ENCODE measurements at places on chromosomes 12 and 14.

- DNase-seq = no peak
Measured at GRCh38 chr12:109738209-109738608, 24.6 kb downstream of the FAM222A start.

- DNase-seq = no peak
Measured at GRCh38 chr14:74531006-74531405, 37.4 kb downstream of the ISCA2 start.

DNA sequence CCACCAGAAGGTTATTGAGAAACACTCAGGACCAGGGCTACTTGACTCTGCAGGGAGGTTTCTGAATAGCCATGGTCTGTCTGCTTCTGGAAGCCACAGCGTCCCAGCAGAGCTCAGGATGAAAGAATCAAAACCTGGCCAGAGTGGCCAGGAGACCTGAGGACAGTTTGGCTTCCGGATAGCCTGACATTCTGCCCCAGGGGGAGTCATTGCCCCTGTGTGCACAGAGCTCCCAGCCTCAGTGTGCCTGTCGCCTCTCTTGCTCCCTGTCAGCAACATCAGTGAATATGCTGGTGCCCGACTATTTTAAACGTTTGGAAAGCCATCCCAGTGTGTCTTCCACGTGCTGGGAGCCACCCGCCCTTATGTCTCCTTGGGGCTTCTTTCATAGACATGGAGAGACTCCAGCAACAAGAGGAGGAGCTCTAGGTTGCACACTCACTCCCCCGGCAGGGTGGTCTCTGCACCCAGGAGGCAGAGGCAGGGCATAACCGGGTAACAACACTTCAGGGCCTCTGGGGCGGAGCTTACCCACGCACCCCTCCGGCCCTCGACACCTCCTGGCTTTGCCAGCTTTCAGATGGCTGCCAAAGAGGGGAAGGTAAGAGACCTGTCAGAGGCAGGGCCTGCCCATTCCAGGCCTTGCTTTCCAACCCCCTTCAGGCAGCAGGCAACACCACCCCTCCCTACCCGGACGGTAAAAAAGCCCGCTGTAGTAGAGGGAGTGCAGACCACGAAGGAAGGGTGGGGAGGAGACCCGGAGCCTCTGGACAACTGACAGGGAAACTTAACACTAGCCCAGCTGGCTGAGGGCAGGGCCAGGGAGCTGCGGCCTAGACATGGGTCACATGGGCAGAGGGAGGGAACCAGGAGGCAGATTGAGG lies 19.0 kb upstream of the SLC6A12 start:
- no peak for DNase-seq

- no peak for DNase-seq
Measured at GRCh38 chr12:11014234-11014633, 8.2 kb downstream of the TAS2R19 start.

DNA sequence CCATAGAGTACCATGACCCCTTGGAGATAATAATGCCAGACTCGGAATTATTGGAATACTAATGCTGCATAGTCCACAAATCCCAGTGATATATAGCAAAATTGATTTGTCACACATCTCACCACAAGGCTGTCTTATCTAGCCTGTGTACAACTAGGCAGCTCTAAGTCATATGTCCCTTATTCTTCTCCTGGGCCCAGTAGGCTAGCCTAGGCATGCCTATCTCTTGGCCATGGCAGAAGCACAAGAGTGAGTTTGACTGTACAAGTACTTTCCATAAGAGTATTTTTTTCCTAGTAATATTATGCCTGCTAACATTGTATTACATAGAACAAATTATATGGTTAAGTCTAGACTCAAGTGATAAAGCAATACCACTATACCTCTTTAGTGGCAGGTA lies 1122.1 kb upstream of the SEL1L start:
- DNase-seq = no peak

DNA sequence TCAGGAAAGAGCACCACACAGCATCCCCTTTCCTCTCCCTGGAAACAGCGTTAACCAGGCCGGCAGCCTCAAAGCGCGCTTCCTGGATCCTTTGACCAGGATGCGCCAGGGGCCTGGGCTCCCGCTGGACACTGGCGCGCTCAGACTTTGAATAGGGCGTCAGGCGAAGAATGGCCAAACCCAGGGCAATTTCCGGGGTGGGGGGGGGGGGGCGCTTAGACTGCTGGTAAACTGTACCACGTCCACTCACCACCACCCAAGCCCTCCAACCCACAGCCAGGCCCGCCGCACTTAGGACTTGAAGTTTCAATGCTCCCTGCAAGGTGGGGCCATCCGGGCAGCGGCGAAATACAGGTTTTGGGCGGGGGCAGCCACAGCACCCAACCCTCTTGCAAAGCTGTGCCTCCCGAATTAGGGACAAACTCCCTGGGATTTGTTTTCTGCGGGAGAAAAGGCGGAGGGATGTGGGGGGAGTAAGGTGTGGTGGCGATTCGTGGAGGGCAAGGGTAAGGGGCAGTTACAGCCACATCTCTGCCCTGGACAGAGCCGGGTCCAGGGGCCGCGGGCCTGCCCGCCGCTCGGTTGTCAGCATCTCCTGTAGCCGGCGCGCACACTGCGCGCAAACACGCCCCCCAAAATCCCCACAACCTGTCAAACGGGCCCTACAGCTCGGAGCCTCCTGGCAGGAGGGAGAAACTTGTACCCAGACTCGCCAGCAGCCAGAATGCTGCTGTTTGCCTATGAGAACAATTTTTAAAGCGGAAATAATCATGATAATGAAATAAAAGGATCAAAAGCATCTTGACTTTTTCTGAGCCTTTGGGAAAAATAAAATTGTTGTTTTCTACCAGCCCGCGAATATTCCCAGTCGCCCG lies 958 bp downstream of the RTN1 start:
- no peak for DNase-seq

DNA sequence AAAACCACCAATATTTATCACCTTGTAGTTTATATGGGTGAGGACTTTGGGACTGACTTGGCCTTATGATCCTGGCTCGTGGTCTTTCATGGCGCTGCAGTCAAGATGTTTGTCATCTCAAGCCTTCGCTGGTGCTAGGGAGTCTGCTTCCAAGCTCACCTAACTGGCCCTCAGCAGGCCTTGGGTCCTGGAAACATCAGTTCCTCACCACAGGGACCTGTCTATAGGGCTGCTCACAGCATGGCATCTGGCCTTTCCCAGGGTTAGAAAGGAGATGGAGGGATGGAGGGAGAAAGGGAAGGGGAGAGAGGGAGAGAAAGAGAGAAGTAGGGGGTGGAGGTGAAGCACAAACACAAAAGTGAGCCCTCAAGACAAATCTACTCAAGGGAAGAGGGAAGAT lies 31.7 kb downstream of the VCPKMT start:
- no peak for DNase-seq

- DNase-seq = no peak
Measured at GRCh38 chr12:93979189-93979588, 169.2 kb upstream of the PLXNC1 start.

GRCh38 chr14:54088271-54088670 lies 131.6 kb upstream of the BMP4 start:
- DNase-seq = no peak

GRCh38 chr12:113002676-113003075 lies 24.4 kb downstream of the OAS2 start:
- DNase-seq = no peak

Measured in stimulated activated CD4-positive, alpha-beta T cell treated with anti-CD3 and anti-CD28 coated beads, Interleukin-4, amount 100 ng/mL, for 48 hours (primary cell).